Kasumi-1 (cell line): ENCODE measurements at places on chromosomes 1 and 21.

- no peak for DNase-seq
These were observed 6.2 kb downstream of the DUSP23 start for GRCh38 chr1:159786966-159787365.

DNA sequence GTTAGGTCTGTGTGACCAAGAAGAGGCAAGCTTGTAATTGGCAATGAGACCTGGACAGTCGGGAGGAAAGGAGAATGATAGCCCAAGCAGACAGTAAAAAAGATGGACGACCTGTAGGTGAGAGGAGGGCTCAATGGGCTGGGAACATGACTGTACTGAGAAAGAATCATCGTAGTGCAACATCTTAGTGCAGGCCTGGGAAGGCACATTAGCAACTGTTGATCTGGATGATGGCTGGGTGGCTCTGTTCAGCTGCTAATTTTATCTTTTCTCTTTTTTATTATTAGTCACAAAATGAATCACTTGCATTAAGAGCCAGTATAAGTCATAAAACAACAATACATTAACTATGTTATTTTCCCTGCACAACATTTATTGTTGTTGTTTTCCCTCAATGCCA is 32.9 kb downstream of the IFI44 start:
- no peak for DNase-seq

DNA sequence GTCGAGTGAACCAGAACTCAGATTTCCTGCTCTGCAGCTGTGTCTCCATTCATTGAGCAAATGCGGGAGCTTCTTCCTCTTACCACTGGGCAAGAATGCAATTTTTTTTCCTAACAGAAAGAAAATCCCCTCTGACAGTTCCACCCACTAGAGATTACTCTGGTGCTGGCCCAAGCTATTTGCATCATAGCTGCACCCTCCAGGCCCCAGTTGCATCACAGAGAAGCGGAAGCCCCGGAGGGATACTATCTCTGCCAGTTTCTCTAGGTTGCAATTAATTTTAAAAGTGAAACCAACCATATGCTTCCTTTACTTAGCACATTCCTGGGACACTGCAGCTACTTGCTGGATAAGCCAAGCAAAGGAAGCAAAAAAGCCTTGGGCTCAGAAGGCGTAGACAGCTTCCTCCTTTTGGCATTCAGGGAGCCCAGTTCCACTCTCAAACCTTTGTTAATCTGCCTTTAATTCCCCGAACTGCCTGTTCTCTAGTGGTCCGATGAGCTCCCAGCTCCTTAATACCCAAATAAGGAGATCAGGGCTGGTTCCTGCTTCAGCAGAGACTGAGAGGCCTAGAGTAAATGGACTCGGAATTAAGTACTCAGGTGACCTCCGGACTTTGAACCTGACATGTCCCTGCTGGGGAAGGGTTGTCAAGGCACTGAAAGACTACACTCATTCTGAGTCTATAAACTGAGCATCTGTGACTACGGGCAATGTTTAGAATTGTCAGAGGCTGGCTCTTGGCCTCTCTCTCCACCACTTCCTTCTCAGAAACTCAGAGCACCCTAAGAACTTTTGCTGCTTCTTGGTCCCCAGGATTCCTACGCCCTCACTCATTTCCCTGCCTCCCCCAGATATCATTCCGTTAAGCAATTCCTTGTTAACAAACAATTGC is 72.5 kb upstream of the TNFSF18 start:
- peak; percentile 72 for DNase-seq

DNA sequence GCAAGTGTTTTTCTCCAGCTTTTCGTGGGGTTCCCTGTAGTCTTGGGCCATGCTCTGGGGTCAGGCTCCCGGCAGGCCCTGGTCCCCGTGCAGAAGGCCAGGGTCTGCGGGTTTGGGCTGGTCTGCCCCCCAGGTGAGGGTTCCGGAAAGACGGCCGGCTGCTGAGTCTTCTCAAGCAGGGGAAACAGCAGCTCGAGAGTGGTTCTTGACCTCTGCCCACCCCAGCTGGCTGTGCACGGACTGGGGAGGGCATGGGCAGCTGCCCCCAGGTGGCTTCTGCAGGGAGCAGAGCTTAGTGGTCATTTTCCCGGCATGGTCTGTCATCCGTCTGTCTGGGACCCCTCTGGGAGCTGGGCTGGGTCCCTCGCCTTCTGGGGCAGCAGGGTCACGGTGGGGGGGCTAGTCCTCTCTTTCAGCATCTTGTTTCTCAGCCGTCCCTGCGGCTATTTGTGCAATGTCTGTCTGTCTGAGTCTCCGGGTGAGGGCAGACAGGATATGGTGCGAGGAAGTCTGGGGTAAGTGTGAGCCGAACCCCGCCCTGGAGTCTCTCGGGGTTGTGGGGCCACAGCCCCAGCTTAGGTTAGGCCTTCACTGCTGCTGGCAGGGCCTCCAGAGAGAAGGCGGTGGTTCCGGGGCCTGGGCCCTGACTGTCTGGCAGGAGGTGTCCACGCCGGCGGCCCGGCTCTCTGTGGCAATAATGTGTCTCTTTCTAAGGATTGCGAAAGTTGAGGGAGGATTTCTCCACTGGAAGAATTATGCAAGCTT is 6.1 kb downstream of the SKI start:
- peak; percentile 93 for DNase-seq

DNA sequence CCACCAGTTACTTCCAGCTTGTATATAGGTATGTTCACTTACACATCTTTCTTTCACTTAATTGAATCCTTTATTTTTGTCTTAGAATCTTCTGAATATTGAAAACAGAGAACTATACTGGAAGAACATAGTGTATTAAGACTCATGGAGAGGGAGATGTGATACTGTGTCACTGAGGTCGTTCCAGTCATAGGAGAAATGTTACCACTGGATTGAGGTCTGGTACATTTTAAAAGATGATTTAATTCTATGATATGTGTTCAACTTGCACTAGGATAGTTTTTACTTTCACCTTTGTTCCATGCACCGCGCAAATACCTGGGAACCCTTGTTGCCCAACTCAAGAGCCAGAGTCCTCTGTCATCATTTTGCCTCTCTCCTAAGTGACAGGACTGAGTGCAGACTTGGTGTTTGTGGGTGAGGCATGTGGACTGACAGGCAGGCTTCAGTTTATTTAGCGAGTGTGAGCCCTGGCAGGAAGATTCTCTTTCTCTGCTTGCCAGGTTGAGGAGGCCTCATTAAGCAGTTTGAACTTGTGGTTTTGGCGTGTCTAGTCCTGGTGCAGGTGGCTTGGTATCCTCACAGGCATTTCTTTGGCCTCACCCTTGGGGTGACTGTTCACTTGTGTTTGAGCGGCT is 63.7 kb downstream of the DYRK1A start:
- DNase-seq, result no peak

DNA sequence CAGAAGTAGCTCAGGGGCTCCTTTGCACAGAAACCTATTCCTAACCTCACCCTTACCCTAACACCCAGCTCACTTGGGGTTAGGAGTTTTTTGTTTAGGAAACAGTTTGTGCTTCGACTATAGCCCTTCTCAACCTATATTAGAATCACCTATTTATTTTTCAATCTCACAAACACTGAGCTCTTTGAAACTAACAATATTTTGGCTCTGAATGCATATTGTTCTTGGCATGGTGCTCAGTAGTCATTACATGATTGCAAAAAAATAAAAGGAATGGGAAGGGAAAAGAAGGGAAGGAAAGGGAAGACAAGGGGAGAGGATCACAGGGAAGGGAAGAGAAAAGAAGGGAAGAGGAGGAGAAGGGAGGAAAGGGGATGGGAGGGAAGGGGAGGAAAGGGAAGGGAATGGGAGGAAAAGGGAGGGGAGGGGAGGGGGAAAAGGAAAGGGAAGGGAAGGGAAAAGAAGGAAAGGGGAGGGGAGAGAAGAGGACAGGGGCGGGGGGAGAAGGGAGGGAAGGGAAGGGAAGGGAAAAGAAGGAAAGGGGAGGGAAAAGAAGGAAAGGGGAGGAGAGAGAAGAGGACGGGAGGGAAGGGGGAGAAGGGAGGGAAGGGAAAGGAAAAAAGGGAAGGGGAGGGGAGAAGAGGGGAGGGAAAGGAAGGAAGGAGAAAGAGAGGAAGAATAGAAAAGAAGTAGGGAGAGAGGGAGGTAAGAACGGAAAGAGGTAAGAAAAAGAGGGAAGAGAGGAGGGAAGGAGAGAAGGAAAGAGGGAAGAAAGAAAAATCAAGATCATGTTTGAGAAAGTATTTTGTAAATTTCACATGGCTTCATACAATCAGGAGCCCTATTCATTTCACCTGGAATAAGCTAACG is 484.1 kb upstream of the NFIA start:
- no peak for DNase-seq
